Activated CD8-positive, alpha-beta memory T cell treated with anti-CD3 and anti-CD28 coated beads, Interleukin-2, amount 10 ng/mL, durations not matched to agents 7 days and 5 days (primary cell): ENCODE measurements at places on chromosomes 5 and 9. TPM values are rescaled to one million over a fixed set of nuclear protein-coding genes. Genes with fewer than 3 reads are reported as not detected.

SLC34A3 gene
- total RNA-seq: not detected

PDLIM7 gene
- 81.2 TPM for total RNA-seq

RHOBTB3 gene
- total RNA-seq: 0.55 TPM

TUSC1 gene
- total RNA-seq: not detected

DNA sequence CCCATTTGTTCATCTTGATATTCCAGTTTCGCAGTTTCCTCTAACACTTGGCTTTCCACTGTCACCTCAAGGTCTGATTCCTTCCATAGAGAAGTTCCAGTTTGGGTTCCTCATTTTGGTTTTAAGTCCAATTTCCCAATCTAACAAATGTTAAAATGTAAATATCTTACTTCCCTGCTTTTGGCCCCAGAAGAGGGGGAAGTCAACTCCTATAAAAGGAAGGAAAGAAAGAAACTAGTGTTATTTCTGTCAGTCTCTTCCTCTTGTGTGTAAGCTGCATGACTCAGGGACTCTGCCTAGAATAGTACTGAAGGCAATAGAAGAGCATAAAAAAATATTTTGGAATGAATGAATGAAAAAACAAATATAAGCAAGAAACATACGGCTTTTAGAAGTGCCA lies 127.5 kb upstream of the CCNG1 start:
- DNase-seq: no peak

DNA sequence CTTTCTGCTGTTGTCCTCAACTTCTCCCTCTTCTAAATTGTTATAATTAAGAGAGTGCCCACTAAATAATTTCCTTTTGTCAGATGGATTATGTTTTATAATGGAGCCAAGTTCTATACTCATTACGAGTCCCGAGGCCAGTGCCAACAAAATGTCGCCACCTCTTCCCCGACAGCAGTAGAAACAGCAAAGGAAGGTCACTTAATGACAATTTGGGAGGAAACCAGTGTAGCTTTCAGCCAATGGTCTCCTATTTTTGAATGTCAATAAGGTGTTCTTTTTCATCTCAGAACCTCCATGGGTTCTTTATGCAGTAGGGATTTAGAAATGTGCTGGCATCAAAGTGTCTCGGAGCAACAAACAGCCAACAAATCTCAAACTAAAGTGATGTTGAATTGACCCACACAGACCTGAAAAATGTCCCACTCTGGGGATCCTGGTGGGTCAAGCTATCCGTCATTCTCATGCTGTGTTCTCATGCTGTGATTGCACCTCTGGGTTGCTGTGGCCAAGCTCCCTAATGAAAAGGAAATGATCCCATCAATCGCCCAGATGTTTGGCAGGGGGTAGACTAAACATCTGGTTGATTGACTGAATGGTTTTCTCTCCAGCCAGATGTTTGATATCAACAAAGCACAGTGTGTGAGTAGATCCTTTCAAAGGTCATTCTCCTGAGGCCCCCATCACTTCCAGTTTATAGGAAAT lies 291.9 kb downstream of the DMAC1 start:
- DNase-seq: no peak

DNA sequence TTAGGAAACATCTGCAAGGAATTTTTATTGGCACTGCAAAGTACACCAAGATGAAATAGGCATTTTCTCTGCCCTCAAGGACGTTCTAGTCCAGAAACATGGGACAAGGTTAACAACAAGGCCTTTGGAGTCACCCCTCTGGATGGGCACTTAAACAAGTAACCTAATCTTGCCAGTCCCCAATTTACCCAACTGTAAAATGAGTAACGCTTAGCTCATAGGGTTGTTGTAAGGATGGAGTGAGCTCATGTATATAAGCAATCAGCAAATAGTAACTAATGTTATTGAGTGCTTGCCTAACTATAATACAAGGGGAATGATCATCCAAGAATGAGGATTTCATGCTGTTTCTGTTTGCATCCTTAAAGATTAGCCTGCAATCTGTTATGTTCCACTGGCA lies 189.3 kb downstream of the PAPPA start:
- no peak for DNase-seq

DNA sequence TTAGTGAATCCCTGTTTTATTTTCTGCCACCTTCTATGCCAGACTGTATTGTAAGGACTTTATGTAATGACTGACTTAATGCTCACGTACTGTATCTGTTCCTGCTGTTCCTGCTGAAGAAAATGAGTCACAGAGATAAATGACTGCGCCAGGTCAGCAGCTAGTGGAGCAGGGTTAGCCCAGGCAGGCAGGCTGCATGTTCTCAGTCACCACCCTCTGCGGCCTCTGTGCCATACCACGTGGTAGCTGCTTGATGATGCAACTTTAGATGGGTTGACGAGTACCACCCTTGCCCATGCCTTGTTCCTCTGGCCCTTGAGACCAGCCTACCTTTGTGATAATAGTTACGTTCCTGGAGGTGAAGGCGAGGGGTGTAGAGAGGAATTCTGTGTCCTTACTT lies 161.9 kb downstream of the TRIO start:
- no peak for DNase-seq

- DNase-seq: no peak
Measured at GRCh38 chr9:109705515-109705914, 74.5 kb upstream of the PALM2AKAP2 start.
